ENCODE measurements at places on chromosomes 13 and 19.

- no peak for DNase-seq
These were observed 12.3 kb downstream of the TSSK6 start for GRCh38 chr19:19502808-19503602.

DNA sequence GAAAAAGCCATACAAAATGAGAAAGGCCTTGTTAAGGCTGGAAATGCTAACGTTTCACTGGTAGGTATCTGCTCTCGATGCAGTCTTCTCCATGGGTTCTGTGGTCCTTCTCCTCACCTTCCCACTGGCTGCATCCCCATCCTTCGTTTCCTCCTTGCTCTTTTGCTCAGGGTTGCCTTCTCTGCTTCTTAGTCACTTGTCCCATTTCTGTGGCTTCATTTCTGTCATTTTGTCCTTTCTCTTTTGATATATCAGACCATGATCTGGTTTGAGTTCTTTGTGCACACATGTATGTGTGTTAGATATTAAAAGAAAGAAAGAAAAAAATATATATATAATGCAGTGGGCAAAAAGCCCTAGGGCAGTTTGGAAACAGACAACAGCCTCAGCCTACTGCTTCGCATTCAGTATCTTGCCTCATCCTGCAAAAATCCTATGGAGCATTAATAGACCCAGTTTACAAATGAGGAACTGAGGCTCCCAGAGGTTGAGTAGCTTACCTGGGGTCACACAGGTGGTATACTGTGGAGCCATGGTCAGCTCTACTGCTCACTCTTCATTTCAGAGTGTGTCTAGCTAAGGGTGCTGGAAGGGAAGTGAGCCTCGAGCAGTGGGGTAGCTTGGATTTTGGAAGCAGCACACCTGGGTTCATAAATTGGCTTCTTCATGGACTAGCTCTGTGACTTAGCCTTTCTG is 57.6 kb upstream of the MEDAG start:
- no peak for DNase-seq

DNA sequence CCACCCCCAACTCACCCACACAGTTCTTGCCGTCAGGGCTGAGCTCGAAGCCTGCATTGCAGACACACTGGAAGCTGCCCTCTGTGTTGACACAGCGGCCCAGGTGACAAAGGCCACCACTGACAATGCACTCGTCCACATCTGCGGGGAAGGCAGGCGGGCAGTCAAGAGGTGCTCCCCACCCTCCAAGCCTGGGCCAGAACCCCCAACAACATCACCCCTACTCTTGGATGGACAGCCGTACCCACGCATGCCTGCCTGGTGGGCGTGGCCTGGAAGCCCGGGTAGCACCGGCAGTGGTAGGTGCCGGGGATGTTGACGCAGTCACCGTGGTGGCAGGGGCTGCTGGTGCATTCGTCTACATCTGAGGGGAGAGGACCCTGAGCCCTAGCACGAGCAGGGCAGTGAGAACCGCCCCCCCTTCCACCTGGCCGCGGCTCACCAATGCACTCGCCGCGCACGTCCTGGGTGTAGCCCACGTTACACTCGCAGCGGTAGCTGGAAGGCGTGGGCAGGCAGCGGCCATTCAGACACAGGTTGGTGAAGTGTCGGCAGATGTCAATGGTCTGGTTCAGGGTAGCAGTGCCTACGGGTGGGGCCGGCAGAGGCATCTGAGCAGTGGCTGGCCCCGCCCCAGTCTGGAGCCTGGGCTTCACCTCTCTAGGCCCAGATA is 13.3 kb downstream of the FBN3 start:
- no peak for DNase-seq

DNA sequence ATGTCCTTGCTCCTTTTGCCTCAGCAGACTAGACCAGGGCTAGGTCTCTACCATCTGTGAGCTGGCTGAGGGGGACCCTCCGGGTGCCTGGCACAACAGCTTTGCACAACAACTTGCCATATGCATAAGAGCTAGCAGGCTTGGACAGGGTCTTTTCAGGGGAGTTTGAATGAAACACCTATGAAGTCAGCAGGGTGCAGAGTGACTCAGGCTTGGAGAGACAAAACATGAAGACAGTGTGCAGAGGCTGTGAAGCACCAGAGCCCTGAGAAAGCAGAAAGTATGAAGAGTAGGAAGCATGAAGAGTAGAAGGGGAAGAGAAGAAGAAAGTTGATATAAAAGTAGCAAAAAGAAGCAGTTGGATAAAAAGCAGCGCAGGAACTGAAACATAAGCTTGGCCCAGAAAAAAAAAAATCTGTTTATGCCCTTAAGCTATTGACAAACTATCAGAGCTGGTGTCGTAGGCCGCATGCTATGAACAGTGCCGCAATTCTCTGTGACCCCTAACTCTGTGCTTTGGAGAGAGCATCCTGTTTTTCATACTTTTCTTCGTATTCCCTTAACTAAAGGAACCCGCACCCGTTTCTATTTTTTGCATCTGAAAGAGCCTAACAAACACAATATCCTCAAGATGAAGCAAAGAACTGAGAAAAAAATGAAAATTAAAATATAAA is 52.7 kb upstream of the FAM216B start:
- DNase-seq, result no peak

GRCh38 chr13:27997904-27998522 is 9.5 kb upstream of the URAD start:
- no peak for DNase-seq

DNA sequence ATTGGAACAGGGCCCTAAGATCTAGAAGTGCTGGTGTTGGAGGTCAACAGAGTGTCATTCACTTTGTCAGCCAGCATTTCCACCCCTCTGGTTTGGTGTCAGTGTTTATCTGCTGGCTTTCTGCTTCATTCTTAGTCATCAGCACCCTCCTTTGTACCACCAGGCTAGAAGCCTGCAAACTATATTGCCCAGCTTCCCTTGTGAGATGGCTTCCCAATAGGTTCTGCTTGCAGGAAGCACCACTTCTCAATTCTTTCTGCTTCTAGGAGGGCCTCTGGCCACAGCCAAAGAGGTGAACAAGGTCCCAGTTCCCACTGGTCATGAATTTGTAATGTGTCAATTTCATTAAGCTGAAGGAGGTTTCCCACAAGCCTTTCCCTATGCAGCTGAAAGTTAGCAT is 36.4 kb upstream of the CALM3 start:
- no peak for DNase-seq

- DNase-seq, result no peak
These were observed 887 bp downstream of the SIPA1L3 start for GRCh38 chr19:37907735-37908455.

- no peak for DNase-seq
These were observed 3.4 kb downstream of the TNPO2 start for GRCh38 chr19:12720296-12720695.

- DNase-seq, result no peak
These were observed 1193.8 kb downstream of the SLITRK1 start for GRCh38 chr13:82688400-82688994.

DNA sequence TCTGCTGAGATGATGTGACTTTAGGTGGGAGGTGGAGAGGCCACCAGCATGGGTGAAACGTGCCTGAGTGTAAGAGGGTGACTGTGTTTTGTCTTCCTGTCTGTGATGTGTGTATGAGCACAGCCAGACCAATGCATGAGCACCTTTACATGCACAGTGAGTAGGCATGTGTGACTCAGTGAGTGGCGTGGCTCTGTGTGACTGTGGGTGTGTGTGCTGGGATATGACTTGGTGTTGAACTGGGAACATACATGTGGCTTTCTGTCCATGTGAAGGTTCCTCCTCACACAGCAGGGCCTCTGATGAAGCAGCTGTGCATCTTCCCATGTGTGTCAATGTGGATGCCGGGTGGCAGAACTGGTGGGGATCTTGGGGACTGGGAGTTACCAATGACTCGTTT is 19.9 kb upstream of the LGALS13 start:
- no peak for DNase-seq

GRCh38 chr19:46574533-46574932 is 26.6 kb upstream of the CALM3 start:
- peak; percentile 36 for DNase-seq

- DNase-seq, result no peak
These were observed 63.8 kb downstream of the KCNRG start for GRCh38 chr13:50078895-50079654.

DNA sequence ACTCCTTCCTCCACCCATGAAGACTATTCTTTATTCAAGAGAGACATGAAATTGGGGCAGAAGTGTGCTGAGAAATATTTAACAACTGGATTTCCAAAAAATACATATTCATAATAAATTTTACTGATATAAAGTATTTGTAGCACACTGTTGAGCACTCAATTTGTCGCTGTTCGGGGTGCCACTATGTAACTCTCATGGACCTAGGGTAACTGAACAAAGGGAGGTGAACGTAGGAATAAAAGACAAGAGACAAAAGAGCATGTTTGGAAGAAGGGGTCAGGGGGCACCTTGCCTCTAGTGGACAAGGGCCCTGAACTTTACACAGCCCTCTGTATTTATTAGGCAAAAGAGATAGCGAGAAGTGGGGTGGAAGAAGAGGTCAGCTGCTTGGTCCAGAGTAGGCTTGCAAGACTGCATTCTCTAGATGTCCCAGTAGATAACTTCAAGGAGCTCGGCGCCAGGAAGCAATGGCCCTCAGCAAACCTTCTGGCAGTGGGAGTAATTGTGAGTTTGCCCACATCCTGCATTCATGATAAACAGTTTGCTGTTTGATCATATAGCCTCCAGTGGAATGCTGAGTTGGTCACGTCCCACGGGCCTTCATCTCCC is 4.5 kb upstream of the ZNF175 start:
- no peak for DNase-seq

GRCh38 chr13:50592412-50593155 is 250.9 kb downstream of the DLEU7 start:
- no peak for DNase-seq

DNA sequence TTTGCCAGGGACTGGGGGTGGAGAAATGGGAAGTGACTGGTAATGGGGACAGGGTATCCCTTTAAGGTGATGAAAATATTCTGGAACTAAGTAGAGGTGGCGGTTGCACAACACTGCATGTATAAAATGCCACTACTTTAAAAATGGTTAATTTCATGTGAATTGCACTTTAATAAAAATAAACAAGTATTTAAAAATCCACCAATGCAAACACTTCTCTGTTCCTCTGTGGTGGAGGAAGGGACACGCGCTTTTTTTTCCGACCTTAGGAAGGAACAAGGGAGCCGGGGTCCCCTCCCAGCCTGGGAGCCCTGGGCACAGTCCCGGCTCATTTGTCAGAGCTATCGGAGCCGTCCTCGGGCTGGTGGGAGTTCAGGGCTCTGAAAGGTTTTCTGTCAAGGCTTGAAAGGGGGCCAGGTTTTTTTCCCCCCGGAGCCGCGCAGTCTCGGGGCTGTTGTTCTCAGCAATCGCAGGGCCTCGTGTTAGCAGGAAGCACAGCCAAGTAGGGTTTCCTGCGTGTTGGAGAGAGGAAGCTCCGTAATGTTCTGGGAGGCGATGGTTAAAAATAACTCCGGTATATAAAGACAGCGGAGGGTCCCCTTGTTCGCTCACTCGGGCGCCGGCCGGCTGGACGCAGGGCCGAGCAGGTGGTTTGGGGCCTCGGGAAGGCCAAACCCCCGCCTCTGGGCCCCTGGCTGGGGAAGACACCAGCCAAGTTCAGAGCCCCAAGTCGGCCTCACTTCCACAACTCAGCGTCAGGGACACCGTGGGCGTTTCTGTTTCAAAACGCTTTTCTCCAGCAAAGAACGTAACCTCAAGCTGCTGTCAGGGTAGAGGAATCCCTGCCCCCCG is 41.2 kb upstream of the KLF2 start:
- DNase-seq, result peak; percentile 70
